Hepatocyte (in vitro differentiated cells): ENCODE measurements at places on chromosomes 11 and 22. TPM values are rescaled to one million over a fixed set of nuclear protein-coding genes. Genes with fewer than 3 reads are reported as not detected.
A peak's percentile ranks its signal among the peaks of the same experiment; 100 is the strongest.

- H3K27ac ChIP-seq: no peak overlapping the region
- H3K27me3 ChIP-seq: no peaks in the 10 kb centered on the region
- DNase-seq: no peak
- H3K36me3 ChIP-seq: no peaks in the 10 kb centered on the region
- no peaks in the 10 kb centered on the region for H3K4me1 ChIP-seq
Observed at GRCh38 chr11:5705688-5706087, 16.1 kb downstream of the TRIM22 start.

- no peaks in the 10 kb centered on the region for H3K4me1 ChIP-seq
- H3K27ac ChIP-seq: no peak overlapping the region
- DNase-seq: no peak
- H3K36me3 ChIP-seq: no peaks in the 10 kb centered on the region
- H3K4me3 ChIP-seq: no peak overlapping the region
Observed at GRCh38 chr11:10002221-10002620, 291.8 kb downstream of the SBF2 start.

- H3K27ac ChIP-seq: no peak overlapping the region
- no peaks in the 10 kb centered on the region for H3K4me1 ChIP-seq
- peaks cover 3% of the 10 kb centered on the region for H3K36me3 ChIP-seq
- H3K4me3 ChIP-seq: no peak overlapping the region
- DNase-seq: no peak
- no peaks in the 10 kb centered on the region for H3K27me3 ChIP-seq
Observed at GRCh38 chr11:9479899-9480298, 19.1 kb downstream of the ZNF143 start.

DNA sequence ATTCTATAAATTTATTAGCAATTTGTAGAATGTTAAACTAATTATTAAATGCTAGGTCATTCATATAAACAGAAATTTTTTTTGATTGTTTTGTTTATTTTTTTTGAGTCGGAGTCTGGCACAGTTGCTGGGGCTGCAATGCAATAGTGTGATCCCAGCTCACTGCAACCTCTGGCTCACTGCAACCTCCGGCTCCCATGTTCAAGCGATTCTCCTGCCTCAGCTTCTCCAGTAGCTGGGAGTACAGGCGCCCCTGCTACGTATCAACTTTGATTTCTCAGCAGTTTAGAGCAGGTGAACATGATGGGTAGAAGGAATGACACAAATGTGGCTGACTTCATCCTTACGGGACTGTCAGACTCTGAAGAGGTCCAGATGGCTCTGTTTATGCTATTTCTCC is at the start of gene OR8H3:
OR8H3 (plus strand) TSS at position 301 of the 400 bp plus-strand sequence; CDS start at position 301, 0 bp downstream.
- H3K27ac ChIP-seq: no peak within 1 kb of the TSS
- no peaks in the 10 kb centered on the region for H3K4me1 ChIP-seq
- no peak within 1 kb of the TSS for H3K4me3 ChIP-seq
- DNase-seq: no peak
- no peaks in the 10 kb centered on the region for H3K27me3 ChIP-seq
- no peaks in the 10 kb centered on the region for H3K36me3 ChIP-seq

DNA sequence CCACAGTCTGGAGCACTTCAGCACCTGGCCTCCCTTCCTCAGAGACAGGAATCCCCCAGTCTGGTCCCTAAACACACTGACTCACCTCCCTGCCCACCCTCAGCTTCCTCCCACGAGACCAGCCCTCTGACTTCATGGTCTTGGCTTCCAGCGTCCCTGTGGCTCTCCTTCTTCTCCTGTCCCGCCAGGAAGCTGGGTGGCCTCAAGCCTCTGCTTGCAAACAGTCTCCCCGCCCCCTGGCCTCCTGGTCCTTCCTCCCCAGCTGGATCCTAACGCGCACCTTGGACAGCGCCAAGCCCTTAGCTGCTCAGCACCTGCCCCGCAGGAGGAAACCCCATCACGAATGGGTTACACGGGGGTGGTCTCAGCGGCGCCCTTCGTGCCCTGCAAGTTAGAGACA is 4.5 kb downstream of the NCF4 start:
- H3K4me1 ChIP-seq: no peaks in the 10 kb centered on the region
- H3K36me3 ChIP-seq: no peaks in the 10 kb centered on the region
- DNase-seq: peak; percentile 46
- no peak overlapping the region for H3K27ac ChIP-seq

- no peaks in the 10 kb centered on the region for H3K27me3 ChIP-seq
- peaks cover 6% of the 10 kb centered on the region for H3K4me1 ChIP-seq
- DNase-seq: peak; percentile 13
- H3K27ac ChIP-seq: peak overlapping the region; percentile 62
Observed at GRCh38 chr11:85628771-85629341, 463 bp downstream of the TMEM126B start.

DNA sequence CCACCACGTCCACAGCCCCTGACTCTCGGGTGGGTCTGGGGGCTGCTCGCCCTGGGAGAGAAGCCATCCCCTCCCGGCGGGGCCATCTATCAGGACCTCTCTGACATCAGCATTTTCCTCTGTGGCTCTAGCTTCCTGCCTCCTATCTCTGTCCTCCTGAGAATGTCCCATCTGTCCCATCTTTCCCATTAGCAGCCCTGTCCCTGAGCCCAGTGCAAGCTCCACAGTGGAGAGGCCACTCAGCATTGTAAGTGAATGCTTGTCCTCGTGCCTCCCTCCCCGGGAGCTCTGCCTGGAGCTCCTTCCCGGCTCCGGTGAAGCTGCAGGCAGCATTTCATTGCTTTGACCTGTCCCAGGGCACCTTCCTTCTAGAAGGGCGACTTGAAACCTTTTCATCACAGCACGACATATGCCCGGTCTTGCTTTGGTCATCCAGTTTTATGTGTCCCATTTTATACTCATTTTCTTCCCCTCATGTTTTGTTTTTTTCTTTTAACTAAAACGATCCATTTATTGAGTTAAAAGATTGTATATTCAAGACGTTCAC is 49.7 kb downstream of the RTN4R start:
- no peaks in the 10 kb centered on the region for H3K36me3 ChIP-seq
- H3K4me3 ChIP-seq: no peak overlapping the region
- H3K27ac ChIP-seq: no peak overlapping the region
- no peaks in the 10 kb centered on the region for H3K4me1 ChIP-seq

DNA sequence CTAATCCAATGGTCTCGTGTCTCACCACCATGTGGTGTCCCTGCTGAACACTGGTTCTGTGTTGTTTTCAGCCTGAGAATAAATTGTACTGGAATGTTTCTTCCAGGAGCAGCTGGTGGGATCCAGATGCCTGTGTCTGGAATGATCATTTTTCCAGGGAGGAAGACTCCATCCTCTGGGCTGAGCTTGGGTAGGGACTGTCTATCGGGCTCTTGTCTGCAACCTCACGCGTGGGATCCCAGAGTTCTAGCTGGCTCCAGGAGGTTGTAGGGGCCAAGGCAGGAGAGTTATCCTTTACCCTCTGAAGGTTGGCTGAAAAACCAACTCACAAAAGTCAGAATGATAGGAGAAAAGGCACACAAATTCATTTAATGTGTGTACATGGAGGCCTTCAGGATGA is 144.1 kb upstream of the B3GAT1 start:
- no peaks in the 10 kb centered on the region for H3K27me3 ChIP-seq
- H3K4me1 ChIP-seq: no peaks in the 10 kb centered on the region
- no peak overlapping the region for H3K27ac ChIP-seq
- no peak for DNase-seq

- H3K27ac ChIP-seq: no peak overlapping the region
- no peaks in the 10 kb centered on the region for H3K36me3 ChIP-seq
- H3K4me3 ChIP-seq: no peak overlapping the region
- H3K27me3 ChIP-seq: no peaks in the 10 kb centered on the region
Observed at GRCh38 chr11:90197377-90197776, 25.5 kb downstream of the CHORDC1 start.

The GAS2 gene
- 35.2 and 37.0 TPM in 2 replicates for total RNA-seq
